ENCODE measurements at places on chromosomes 7 and 10. TPM values are rescaled to one million over a fixed set of nuclear protein-coding genes. Genes with fewer than 3 reads are reported as not detected.
A peak's percentile ranks its signal among the peaks of the same experiment; 100 is the strongest.

- DNase-seq = peak; percentile 78
Measured at GRCh38 chr10:97708976-97709946, 4.3 kb upstream of the MARVELD1 start.

DNA sequence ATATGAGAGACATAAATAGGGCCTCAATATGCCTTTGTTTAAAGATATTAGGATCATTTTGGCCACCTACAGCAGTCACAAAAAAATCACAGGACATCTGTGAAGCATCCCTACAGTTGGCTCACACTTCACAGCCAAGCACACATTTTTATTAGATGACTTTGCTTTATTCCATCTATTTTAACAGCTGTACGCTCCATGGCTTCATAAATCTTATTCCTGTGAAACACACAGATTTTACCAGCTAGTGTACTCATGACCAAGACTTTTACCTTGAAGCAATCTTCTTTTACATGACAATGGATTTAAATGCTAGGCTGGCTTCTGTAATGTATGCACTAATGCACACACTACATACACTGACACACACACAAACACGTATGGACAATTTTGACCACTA is 254.8 kb upstream of the PITRM1 start:
- DNase-seq = no peak

DNA sequence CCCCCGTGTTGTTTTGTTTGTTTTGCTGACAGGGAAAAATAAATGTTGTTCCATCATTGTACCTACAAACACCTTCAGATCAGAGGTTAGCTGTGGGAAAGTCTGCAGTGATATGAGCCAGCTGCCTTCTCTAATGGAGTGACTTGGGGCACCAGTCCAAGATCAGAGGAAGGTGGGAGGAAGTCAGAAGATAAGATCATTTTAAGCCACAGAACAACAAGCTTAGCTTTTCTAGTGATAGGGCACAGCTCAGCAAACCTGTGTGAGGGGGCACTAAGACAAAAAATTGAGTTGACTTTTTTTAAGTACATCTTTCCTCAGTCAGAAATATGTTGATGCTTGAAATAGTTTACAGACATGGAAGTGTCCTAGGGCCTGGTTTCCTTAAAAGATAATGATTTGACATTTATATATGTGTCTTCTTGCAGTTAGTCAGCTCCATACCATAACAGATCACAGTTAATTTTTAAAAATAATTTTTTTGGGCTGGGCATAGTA is 240.3 kb upstream of the KAT6B start:
- DNase-seq = peak; percentile 35

- no peak for DNase-seq
Measured at GRCh38 chr7:83856094-83856493, 207.2 kb upstream of the SEMA3E start.

DNA sequence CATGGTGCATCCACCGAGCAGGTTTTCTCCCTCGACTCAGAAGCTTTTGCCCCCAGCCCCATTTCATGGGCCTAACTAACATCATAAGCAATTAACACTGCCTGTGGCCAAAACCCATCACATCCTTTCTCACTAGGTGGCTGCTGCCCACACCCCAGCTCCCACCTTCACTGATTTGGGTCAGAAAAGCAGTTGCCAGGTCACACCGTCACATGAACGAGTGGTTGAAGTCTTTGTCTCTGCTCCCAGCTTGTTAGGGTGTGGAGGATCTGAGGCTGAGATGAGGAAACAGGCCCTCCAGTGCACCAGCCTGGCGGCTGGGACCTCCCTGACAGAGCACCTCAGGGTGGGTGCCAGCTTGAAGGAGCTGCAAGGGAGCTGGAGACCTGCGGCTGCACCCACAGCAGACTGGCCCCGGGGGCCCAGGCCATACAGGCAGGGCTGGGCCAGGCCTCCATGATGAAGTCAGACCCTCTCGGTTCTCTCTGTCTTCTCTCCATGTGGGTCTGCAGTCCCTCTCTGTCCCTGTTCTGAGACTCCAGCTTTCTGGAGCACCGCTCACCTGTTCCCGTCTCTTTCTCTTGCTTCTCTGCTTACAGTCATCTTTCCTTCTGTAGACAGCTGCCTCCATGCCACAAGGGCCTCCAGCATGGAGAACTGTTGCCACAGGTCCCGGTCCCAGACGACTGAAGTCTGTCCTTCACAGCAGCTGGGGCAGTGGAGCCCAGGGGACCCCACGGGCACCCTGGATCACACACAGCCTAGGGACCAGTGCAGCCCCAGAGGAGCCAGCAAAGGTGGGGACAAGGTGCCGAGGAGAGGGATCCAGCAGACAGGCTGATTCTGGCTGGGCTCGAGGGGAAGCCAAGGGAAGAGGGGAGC is 13.8 kb upstream of the INPP5A start:
- no peak for DNase-seq

- DNase-seq = no peak
Measured at GRCh38 chr10:70927189-70927943, 39.0 kb upstream of the PCBD1 start.

DNA sequence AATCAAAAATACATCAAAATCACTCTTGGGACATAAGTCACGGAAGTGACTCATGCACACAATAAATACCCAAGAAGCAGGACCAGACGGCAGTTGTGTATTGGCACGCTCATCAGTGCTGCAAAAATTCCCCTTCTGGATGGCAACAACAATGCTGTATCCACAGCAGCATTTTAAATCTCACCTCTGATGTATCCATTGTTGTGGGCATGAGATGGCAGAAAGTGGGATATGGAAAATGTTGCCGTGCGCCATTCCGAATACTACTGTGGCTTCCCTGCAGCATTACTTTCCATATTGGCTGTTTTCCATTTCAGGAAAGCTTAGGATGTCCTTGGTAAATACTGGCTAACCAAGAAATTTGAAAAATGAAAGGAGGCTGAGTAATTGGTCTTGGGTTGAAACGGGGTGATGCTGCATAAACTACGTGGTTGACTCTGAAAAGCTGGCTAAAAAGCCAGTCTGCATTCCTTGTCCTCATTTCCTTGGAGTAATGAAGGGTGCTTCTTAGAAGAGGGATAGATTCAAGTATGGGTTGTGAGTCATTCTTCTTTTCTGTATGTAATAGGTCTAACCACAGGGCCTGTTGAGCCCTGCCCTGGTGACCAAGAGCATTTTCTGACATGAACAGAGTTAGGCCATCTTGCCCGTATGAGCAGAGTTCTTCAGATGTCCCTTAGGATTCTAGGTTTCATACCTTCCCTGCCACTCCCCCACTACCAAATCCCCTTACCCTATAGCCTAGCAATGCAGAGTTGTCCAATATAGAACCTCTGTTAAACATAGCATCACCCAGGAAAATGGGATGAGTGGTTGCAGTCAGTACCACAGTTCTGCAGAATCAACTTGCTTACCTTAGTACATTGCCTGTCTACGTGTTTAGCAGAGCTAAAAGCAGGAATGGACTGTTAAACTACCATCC is 36.3 kb upstream of the TOMM7 start:
- no peak for DNase-seq

- no peak for DNase-seq
Measured at GRCh38 chr7:15839416-15840100, 153.1 kb upstream of the MEOX2 start.

GRCh38 chr10:88744002-88744401 is 15.8 kb upstream of the LIPN start:
- DNase-seq = peak; percentile 42

DNA sequence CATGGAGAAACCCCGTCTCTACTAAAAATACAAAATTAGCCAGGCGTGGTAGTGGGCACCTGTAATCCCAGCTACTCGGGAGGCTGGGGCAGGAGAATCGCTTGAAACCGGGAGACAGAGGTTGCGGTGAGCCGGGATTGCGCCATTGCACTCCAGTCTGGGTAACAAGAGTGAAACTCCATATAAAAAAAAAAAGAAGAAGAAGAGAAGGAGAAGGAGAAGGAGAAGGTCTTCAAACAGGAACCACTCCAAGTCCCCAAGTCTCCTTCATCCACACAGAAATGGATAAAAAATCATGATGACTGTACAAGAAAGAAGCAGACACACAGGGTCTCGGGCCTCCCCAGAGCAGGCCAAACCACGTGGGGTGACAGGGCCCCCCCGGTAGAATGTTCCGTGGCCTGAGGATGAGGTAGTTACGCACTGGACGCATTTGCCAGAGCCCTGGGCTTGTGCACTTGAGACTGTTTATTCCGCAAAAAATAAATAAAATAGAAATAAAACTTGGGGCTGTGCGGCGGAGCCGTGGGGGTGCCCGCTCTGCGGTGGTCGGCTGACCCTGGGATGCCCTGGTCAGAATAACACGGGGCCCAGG is 15.8 kb downstream of the VENTX start:
- DNase-seq = no peak

- no peak for DNase-seq
Measured at GRCh38 chr7:155717010-155717744, 72.7 kb downstream of the RBM33 start.

DNA sequence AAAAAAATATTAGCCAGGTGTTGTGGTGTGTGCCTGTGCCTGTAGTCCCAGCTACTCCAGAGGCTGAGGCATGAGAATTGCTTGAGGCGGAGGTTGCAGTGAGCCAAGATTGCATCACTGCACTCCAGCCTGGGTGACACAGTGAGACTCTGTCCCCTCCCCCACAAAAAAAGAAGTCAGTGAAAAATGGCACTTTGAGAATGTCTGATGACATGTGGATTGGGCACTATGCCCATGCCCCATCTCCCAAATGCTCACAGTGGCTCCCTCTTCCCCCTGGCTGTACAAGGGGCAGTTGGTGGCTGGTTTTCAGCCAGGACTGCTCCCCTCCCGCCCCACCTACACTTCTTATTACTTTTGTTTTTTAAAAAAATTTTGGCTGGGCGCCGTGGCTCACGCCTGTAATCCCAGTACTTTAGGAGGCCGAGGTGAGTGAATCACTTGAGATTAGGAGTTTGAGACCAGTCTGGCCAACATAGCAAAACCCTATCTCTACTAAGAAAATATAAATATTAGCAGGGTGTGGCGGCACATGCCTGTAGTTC is 26.1 kb downstream of the IL15RA start:
- DNase-seq = no peak

DNA sequence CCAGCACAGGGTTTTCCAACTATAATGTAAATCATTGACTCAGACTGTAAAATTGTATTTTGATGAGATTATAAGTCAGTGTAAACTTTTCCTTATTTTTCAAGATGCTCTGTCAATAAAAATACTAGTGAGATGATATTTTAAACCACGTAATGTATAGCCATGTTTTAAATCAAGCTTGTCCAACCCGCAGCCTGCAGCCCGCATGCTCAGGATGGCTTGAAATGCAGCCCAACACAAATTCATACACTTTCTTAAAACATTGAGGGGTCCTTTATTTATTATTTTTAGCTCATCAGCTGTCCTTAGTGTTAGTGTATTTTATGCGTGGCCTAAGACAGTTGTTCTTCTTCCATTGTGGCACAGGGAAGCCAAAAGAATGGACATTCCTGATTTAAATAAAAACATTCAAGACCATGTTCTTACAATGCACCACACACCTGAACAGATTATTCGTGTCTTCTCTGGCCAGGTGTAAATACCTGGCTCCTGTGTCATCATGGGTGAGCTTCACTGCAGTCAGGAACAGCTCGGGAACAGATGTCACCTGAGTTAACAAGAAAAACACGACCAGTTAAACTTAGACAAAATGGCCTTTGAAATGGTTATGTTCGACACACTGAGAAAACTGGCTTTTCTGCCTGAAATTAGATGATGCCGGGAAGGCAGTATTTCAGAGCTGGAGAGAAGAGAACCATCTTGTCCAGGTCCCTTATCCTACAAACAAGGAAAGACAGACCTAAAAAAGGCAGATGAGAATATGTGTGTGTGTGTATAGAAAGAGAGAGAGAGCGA is 5.9 kb downstream of the PITRM1 start:
- DNase-seq = no peak

GRCh38 chr10:3442451-3442990 is 269.9 kb upstream of the PITRM1 start:
- DNase-seq = no peak

GRCh38 chr7:105376908-105377533 is 11.7 kb downstream of the SRPK2 start:
- no peak for DNase-seq

GRCh38 chr7:94367949-94368348 is 26.7 kb upstream of the COL1A2 start:
- no peak for DNase-seq

- peak; percentile 39 for DNase-seq
Measured at GRCh38 chr7:2920956-2921652, 77.0 kb upstream of the GNA12 start.

DNA sequence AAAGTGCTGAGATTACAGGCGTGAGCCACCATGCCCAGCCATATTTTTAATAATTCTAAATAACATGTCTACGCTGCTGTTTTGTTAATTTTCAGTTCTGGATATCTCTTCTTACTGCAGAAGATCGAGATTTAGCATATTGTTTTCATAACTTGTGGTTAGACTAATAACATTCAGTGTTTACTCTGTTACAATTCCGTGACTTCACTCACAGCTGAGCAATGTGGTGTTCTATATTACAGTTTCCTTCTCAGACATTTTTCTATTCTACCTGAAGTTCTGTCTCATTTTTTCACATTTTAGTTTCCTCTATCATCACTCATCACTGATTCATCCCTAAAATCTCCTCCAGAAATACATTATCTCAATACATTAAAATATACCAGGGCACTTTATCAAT is 10.9 kb downstream of the RNF32 start:
- no peak for DNase-seq

DNA sequence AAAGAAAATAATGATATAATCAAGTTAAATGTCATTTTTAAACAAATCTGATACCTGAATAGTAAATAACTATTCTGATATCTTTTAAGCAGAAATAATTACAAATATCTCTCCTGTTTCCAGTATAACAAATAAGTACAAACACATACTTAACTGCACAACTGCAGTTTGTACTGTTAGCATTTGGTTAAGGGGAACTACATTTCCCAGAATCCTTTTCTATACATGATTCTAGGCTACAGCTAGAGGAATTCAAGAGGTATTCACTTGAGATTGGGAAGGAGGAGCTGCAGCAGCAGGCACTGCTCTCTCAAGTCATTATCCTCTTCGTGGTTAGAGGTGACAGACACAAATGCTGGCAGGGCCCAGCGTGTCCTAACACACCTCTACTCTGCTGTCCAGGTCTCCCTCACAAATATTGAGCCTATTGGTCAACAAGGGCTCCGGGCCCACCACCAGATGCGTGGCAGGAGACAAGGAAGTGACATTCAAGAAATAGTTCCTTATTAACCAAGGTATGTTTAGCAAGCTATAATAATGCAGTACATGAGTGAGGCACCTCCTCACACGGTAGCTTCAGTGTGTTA is 255.1 kb upstream of the MKLN1 start:
- no peak for DNase-seq

FAM237B gene
- not detected for total RNA-seq

GBX1 gene
- not detected for total RNA-seq

IFIT2 gene
- 1.7 TPM for total RNA-seq

GNAI1 gene
- 31.4 TPM for total RNA-seq

CDNF gene
- total RNA-seq = not detected

PAX2 gene
- not detected for total RNA-seq

PON1 gene
- 0.78 TPM for total RNA-seq

RNF32 gene
- total RNA-seq = 1.9 TPM

PLAC9 gene
- not detected for total RNA-seq

PPP1R3A gene
- not detected for total RNA-seq
